ENCODE measurements at places on chromosomes 5 and 9.
A peak's percentile ranks its signal among the peaks of the same experiment; 100 is the strongest.

- no peak for DNase-seq
Observed at GRCh38 chr5:77498952-77499351, 6.8 kb upstream of the WDR41 start.

DNA sequence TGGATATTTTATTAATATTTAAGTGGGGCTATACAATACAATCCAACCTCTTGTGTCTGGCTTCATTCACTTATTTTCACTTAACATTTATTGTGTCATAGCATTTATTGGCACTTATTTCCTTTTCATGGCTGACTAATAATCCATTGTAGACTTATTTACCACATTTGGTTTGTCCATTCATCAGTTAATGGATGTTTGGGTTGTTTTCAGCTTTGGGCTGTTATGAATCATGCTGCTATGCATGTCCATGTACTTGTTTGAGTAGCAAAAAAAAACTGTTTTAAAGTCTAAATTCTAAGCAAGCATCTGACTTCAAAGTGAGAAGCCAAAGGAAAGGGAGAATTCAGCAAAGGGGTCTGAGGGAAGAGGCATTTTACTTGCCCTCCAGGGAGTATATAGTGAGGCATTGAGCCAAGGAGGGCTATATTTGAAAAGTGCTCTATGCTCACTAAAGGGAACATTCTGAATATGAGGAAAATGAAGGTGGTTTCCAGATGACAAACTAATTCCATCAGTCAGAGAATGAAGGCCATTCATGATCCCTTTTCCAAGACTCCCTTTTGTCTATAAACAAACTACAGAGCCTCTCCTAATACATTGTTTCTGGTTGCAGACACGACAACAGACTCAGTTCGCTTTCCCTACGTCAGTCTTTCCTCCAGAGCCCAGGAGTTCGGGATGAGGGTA, 532.8 kb upstream of the KLF4 start:
- DNase-seq = no peak

- peak; percentile 62 for DNase-seq
Observed at GRCh38 chr5:8908055-8908683, 637.7 kb downstream of the SEMA5A start.

- DNase-seq = no peak
Observed at GRCh38 chr9:97906236-97906831, 16.0 kb downstream of the TRMO start.

GRCh38 chr5:130939059-130939458, 226.0 kb downstream of the HINT1 start:
- no peak for DNase-seq

DNA sequence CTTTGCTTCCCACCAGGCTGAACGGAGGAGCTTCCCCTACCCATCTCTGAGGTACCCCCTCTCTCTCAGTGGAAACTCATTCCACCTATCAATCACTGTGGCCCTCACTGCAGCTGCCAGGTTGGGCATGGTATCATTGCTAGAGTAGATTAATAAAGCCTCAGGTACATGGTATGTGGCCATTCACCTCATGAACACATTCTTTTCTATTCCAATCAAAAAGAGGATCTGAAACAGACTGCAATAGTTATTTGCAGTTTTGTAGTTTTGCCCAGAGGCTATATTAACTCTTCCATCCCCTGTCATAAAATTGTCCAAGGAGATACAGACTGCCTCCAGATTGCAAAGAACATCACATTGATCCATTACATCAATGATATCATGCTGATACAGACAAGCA, 85.8 kb upstream of the MVB12B start:
- no peak for DNase-seq

DNA sequence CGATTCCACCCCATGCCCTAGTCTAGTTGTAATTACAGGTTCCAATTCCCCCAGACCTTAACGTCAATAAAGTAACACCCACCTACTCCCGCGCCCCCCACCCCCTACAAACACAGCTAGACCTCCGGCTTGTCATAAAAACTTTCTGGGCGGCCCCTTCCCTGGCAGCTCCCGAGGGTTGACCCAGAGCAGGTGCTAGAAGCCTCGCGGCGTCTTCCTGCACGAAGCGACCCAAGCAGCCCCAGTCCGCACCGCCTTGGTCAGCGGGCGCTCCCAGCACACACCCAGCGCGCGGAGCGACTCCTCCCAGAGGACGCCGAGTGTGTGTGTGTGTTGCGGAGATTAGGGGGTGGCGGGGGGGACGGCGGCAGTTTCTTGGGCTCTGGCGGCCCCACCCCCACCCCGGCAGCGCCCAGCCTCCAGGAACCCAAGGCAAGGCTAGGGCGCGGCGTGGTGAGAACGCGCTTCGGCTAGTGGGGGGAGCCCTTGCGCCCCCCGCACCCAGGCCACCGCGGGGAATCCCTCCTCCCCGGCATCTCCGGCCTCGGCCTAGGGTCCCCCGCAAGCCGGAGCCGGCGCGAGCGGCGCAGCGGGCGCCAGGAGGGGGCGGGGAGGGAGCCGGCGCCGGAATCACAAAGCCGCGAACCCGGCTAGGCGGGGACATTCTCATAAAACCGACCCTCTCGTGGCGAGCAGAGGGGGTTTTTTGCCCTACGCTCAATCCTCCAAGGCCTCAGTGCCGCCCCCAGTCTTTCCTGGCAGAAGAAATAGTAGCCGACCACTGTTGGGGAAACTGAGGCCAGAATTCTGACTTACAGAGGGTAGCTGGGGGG, 2.2 kb downstream of the PCDH1 start:
- DNase-seq = peak; percentile 77

GRCh38 chr5:141871870-141872269, 6.3 kb downstream of the PCDH1 start:
- peak; percentile 1 for DNase-seq

- DNase-seq = no peak
Observed at GRCh38 chr5:107666051-107666655, 4.6 kb downstream of the EFNA5 start.

GRCh38 chr5:80662108-80662507, 7.3 kb upstream of the DHFR start:
- no peak for DNase-seq
